DMS 273 treated with DMSO at 0.1 percent for 48 hours (cell line): ENCODE measurements at places on chromosomes 3 and 15.

GRCh38 chr15:69045802-69046201, 31.3 kb downstream of the NOX5 start:
- DNase-seq: no peak

DNA sequence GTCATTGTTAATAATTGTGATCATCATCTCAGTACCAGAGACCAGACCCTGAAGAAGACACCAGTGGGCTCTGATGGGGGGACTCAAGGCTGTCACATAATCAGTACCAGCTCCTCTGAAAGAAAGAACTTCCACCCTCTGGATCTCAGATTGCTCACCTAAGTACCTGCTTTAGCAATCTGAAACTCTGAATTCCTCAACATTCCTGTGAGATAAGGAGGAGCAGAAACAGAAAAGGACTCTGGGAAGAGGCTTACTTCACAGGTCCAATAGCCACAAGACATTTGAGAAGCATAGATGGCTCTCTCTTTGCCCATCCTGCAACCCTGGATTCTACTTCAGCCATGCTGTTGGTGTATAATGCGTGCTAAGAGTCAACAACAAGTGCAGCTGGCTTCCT, 44.0 kb upstream of the OXTR start:
- no peak for DNase-seq

DNA sequence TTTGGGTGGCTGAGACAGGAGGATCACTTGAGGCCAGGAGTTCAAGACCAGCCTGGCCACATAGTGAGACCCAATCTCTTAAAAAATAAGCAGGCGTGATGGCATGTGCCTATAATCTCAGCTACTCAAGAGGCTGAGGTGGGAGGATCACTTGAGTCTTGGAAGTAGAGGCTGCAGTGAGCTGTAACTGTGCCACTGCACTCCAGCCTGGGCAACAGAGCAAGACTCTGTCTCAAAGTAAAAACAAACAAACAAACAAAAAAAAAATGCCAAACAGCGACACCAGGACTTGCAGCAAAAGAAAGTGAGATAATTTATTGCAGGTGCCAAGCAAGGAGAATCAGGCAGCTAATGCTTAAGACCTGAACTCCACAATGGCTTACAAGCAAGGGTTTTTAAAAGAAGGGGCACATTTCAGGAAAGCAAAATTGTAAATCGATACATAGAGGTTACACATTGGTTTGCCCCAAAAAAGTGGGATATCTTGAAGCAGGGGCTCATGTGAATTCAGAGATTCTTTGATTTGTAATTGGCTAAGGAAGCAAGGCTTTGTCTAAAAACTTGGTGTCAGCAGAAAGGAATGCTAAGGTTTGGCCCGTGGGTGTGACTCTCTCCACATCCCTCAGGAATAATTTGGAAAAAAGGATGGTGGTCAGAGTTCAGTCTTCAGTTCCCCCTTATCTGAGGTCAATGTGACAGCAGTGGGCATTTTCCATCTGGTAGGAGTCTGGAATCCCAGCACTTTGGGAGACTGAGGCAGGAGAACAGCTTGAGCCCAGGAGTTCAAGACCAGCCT, 5.2 kb upstream of the MPI start:
- DNase-seq: no peak

DNA sequence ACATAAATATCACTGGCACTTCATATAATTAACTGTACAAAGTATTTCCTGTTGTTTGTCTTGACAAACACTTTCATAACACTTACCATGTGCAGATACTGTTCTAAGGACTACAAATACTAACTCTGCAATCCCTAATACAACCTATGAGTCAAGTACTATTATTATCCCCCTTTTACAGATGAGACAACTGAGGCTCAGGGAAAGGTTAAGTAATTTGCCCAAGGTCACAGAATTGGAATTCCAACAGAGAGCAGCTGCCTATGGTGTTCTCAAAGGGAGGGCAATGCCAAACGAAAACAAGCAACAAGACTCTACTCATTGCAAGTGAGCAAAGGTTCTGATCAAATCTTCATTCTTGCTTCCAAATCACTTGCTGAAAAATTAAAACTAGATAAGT, 85.9 kb downstream of the MAGI1 start:
- no peak for DNase-seq

- DNase-seq: no peak
Measured at GRCh38 chr3:45972534-45973402, 22.9 kb downstream of the FYCO1 start.

DNA sequence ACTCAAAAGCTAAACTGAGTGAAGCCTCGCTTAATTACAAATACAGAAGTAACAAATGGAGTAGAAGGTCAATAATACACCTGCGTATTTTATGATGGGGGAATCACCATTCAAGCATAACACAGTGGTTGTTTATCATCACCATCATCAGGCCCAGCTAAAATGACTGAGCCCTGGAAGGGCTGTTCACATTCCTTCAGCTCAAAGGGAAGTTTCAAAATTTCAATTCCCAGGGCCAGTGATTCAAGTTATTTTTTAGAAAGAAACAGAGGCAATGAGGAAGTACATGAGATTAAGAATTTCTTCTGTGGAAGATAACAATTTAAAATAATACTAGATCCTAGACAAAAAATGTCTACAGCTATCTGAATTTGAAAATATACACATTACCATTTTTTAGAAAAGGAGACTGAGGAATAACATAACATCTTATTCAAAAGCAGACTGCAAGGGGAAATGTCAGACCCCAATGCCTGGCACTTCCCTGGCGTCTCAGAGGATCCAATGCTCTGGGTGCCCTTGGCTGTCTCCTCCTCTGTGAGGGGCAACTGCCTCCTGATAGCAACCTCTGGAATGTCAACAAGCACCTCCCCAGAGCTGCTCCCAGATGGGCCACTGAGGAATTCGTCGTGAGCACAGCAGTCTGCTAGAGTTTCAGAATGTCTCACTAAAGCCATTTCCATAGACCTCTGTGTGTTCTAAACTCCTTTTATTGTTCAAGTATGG, 22.8 kb downstream of the EHD4 start:
- no peak for DNase-seq
